ENCODE measurements at places on chromosomes 12 and 14.
A peak's percentile ranks its signal among the peaks of the same experiment; 100 is the strongest.

DNA sequence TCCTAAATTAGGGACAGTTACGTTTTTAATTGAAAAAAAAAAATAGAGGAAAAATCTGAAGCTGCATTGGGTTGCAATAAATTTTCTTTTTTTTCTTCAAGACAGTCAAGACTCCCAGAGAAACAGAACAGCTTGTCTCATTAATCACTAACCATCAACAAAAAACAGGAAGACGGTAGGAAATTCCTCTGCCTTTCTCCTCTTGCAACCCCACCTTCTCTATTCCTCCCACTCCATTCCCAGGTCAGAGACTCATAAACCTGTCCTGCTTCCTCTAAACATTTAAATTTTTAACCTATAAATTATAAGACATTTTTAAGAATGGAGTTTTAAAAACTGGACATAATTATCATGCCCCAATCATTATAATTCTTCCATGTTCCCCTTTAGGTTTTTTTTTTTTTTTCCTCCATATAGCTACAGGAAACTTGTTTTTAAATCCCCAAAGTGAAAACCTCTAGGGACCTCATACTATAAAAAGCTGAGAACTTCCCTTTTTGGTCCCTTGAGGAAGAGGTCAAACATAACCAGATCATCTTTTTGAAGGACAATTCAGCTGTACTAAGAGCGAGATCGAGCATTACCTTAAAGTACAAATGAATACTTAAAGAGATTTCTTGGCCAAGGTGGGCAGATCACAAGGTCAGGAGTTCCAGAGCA, 36.0 kb downstream of the CPM start:
- no peak for DNase-seq

- peak; percentile 86 for DNase-seq
Measured at GRCh38 chr12:123269395-123269892, 2.2 kb downstream of the CDK2AP1 start.

DNA sequence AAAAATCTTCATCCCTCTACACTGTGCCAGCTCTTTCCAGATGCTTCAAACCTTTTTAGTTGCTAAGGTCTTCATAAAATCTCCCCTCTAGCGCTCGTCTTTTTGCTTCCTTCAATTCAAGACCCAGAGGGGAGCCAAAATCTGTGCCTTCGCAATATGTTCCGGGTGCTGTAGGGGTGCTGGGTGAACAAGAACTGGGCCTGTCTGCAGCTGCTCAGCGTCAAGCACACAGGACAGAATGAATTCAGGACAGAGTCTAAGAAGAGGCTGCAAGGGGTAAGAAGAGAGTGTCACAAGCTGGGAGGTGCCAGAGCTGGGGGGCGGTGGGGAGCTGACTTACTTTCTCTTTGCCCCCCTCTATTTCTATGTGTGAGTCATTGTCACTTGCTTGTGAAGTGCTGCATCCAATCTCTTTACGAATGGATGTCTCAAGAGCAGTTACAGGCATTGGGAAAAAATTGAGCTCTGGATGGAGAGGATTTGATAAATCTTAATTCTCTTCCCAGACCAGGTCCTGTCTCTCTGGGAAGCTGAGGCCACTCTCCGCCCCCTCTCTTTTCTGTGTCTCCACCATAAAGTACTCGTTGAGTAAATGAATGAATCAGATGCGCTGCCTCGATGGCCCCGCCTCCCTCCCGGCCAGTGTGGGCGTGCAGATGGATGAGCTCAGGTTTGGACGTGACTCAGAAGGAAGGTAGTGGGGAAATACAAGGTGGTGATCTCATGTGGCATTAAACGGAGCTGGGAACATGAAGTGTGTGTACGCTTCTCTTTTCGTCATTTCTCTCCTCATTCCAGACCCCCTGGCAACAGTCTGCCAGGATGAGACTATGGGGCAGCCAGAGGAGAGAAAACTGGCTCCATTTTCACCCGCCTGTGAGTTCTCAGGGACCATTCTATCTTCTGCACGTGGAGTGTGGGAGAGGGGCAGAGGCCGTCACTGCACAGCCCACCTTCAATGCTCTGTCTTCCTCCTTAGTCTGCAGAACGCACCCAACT, 91.3 kb downstream of the TSPAN9 start:
- peak; percentile 49 for DNase-seq

GRCh38 chr14:36857136-36857535, 195.5 kb downstream of the PAX9 start:
- no peak for DNase-seq

GRCh38 chr14:60510254-60510950, 1.5 kb downstream of the SIX6 start:
- DNase-seq = no peak

GRCh38 chr14:24377657-24378056, 9.7 kb downstream of the NFATC4 start:
- no peak for DNase-seq

DNA sequence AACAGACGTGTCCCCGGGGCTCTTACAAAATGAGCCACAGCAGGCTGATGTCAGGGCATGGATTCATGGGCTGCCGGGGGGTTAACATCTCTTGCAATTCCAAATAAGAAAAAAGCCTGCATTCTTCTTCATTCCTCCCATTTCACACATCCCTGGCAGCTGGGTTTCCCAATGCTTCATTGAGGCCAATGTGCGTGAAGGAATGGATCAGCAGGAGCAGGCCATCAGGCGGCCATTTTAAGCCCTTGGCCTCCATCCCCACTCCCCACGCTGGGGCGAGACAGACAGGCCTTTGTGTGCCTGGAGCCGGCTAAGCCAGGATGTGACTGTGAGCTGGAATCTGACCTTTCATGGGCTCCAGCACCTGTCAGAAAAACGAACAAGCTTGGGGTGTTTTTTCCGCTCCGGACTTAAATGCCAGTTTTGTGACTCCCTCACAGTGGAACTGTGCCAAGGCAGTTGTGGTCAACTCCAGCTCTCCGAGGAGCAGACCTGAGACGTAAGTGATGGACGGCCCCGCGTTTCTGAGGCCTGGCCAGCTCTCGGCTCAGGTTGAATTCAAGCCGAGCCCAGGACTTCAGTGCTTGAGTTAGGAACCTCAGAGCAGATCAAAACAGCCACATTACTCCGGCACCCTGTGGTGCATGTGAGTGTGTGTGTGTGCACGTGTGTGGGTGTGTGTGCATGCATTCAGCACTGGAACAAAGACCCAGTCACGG, 133.1 kb downstream of the TMEM30B start:
- peak; percentile 78 for DNase-seq

- DNase-seq = no peak
Measured at GRCh38 chr12:495466-495865, 35.7 kb downstream of the B4GALNT3 start.

- no peak for DNase-seq
Measured at GRCh38 chr12:131189781-131190180, 236.1 kb downstream of the ADGRD1 start.

DNA sequence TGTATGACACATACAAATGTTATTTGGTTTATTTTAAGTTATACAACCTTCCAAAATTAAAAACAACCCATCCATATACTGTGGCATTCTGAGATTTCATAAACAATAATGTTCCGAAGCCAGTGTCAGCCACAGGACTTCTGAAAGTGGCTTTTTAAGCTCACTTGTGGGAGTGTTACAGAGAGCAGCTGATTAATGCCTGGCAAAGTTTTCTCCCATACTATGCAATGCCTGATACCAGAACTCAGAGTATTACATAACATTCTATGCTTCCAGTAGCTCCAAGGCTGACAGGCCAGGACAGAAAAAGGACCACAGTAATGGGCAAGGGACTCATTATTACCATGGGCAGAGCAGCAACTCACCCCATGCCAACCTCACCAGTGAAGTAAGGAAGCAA, 29.3 kb downstream of the NELL2 start:
- no peak for DNase-seq

DNA sequence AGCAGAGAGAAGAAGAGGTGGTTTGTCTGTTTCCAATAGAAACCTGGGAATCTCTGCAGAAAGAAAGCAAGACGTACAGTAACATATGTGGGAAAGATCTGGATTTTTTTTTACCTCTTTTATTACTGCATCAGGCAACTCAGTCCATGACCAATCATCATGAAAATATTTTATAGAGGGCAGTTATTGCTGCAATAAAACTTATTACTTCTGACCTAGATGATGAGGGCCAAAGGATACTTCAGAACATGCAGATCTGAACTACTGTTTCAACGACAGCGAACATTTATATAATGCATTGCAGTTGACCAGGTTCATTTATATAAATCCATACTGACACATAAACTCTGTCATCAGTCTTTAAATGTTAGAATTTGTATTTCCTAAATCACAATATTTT, 67.7 kb downstream of the STAB2 start:
- no peak for DNase-seq

DNA sequence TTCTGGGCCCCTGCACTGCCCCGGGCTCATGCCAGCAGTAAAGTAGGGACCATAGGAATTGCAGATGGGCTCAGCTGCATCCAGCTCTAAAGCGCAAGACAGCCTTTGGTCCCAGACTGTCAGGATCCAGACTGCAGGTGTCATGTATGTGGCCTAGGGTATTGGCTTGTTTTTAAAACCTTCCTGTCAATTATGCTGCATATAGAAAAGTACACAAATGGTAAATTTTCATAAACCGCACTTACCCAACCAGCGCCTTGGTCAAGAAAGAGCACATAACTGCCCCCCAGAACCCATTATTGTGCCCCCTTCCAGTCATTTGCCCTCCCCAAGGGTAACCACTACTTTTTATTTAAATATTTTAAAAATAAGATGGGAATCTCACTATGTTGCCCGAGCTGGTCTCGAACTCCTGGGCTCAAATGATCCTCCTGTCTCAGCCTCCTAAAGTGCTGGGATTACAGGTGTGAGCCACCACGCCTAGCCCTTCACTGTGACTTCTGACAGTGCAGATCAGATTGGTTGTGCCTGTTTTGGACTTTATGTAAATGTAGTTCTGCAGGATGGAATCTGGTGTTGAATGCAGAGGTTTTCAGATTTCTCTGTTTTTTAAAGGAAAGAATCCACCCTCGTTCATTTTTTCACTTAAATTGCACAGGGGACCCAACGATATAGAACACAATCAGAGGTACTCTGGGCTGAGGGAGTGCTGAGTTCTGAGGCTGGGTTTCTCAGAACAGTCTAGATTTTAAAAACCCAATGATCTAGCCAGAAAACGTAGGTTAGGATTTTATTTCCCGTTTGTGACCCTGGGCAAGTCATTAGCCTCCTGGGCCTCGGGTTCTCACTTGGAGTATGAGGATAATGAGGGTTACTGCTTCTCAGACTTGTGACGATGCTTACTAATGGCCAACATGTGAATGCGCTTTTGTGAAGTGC, 6.7 kb downstream of the NR4A1 start:
- no peak for DNase-seq

- no peak for DNase-seq
Measured at GRCh38 chr12:63805704-63806672, 26.3 kb downstream of the RXYLT1 start.

- DNase-seq = peak; percentile 42
Measured at GRCh38 chr14:54881761-54882401, 20.7 kb downstream of the GCH1 start.

GRCh38 chr12:30822385-30823155, 67.8 kb upstream of the CAPRIN2 start:
- peak; percentile 54 for DNase-seq
